ENCODE measurements at places on chromosomes 13 and 19.
A peak's percentile ranks its signal among the peaks of the same experiment; 100 is the strongest.

DNA sequence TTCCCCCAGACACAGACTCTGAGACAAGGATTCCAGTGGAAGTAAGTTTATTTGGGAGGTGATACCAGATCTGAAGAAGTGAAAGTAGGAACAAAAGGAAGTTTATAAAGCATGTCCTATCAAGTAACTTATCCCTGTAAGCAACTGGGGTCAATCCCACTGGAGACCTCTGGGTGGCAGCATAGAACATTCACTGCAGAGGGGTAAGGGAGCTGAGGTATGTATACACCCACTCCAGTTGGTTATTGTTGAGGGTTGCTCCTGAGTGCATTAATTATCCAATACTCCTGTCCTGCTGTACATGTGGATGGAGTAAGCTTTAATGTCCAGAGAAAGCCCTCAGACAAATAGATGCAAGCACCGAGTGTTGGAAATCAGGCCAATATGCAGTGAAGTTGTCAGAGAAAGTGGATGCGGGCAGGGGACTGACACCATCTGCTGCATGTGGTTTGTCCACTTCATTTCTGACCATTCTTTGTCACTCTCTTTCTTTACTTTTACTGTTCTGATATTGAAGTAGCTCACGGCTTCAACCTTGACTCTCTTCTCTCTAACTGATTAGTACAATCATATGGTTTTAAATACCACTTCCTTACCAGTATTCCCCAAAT lies 46.7 kb downstream of the NOTCH3 start:
- peak; percentile 39 for DNase-seq

- no peak for DNase-seq
Measured at GRCh38 chr19:13078897-13079541, 23.6 kb downstream of the LYL1 start.

- DNase-seq = no peak
Measured at GRCh38 chr13:25729201-25729600, 322.6 kb downstream of the SHISA2 start.

DNA sequence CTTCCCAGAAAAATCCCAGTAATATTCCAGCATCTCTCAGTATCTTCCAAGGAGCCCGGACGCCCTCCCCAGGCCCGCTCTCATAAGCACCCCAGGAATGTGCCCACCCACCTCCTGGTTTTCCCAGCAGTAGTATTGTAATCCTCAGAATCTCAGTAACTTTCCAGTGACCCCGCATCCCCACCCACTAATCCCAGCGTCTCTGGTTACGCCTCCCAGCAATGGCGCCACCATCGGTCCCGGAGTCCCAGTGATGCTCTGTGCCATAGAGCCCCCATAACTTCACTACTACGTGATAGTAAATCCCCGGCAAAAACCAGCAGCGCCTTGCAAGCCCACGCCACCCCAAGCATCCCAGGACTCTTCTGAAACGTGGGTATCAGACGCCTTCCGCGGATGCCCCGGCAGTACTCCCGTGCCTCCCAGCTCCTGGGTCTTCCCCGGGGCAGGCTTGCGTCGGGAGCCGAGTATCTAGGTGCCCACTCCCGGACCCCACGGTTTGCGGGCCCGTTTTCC lies 928 bp upstream of the PNPLA6 start:
- DNase-seq = no peak

GRCh38 chr13:105996391-105997025 lies 539.0 kb downstream of the EFNB2 start:
- DNase-seq = no peak

GRCh38 chr13:36986462-36987240 lies 12.5 kb downstream of the ALG5 start:
- no peak for DNase-seq

DNA sequence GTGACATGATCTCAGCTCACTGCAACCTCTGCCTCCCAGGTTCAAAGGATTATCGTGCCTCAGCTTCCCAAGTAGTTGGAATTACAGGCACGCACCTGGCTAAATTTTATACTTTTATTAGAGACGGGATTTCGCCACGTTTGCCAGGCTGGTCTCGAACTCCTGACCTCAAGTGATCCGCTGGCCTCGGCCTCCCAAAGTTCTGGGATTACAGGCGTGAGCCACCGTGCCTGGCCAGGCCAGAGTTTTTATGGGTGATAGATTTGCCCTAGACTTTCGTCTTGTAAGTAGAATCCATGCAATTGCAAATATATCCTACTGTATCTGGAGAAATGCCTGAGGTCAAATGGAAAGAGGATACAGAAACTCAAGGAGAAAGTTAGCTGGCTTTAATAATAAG lies 819.9 kb upstream of the SLITRK1 start:
- DNase-seq = no peak

- no peak for DNase-seq
Measured at GRCh38 chr13:108549934-108550333, 79.5 kb upstream of the MYO16 start.

- DNase-seq = no peak
Measured at GRCh38 chr19:6048348-6048747, 62.0 kb downstream of the RFX2 start.

DNA sequence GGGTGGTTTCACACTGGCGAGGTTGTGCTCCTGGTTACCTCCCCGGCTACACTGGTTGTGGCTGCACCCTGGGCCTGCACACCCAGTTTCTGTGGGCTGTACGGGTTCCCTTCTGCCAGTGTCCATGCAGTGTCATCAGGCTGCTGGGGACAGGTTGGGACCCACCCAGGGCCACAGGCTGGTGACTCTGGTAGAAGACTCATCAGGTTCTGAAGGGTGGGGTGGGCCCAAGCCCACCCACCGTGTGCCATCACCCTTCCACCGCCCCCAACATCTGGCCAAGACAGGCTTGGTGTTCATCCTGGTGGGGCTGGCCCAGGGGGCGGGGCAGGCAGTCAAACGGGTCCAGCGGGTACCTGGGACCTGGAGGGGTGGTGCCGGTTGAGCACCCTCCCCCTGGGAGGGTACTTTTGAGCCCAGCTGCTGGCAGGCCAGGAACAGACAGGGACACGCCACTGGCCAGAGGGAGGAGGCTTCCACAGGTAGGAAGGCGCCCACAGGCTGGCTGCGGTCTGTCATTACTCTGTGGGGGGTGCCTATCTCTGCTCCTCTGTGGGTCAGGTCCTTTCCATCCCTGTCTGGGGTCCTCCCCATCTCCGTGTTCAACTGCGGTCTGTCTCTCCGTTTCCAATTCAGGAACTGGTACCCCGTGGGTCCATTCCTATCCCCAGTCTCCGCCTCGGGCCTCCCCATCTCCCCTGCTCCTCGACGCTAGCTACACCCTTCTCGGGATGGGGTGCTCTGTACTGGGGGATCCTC lies at the start of gene RNF225:
RNF225 (plus strand) TSS at position 437 of the 759 bp plus-strand sequence. CDS start 434 bp downstream, outside the sequence.
- DNase-seq = no peak

DNA sequence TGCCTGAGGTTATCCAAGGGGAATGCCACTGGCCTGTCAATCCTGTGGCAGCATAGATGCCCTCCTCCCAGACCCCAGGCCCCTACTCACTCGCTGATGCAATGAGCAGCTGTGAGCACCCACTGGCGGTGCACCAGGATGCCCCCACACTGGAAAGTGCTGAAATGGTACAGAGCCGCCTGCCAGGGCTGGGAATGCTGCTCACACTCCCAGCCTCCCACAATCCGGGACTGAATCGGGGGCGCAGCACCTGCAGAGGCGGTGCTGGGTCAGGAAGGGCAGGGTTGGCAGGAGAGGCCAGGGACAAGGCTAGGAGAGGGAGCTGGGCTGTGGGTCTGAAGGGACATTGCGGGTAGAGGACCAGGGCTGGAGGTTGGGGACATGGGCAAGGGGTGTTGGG lies 2.0 kb downstream of the KLK1 start:
- no peak for DNase-seq

DNA sequence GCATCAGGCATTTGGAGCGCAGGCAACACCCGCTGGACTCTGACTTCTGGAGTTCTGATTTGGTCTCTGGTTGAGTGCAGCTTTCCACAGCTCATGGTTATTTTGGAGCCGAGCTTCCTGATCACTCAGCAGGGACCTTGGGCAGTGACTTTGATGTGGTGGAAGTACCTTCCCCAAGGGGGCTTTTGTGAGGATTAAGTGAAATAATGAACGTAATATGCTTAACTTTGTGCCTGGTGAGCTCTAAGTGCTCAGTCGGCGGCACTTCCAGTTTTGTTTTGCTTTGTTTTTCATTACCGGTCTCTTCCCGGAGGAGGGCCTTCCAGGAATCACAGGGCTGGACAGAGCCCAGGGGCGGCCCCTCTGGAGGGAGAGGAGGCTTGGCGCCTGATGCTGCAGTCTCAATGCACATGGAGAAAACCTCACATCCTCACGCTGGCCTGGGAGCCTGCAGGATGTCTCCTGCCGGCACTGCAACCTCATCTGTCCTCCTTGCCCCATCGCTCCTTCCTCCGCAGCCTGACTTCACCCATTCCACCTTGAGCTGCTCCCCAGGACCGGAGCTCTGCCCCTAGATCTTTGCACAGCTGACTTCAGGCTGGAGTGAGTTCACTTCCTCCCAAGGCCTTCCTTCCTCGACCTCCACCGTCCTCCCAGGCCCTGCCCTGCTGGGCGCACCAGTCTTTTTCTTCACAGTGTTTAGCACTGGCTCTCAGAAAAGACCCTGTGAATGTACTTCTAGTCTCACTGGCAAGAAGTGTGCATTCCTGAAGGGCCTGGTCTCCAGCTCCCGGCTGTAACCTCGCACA lies 1.5 kb downstream of the PLEKHF1 start:
- peak; percentile 60 for DNase-seq

GRCh38 chr19:58332697-58333096 lies 5.9 kb downstream of the ZSCAN22 start:
- no peak for DNase-seq

GRCh38 chr19:36497001-36497400 lies 7.6 kb upstream of the ZNF566 start:
- no peak for DNase-seq

DNA sequence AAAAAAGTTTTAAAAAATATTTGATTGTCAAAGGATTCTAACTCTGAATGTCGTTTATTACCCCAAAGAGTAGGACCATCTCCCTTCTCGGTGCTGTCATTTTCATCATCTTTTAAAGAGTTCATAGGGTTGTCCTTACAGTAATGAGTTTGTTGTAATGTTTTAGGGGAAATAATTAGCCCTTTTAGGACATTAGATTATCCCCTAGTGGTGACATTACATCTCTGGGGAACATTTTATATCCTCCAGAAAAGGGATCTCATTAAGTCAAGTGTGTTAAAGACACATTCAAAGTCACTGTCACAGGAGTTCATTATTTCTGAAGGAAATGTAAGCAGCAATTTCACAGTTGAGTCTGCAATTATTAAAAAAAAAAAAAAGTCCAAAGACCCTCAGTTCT lies 99.3 kb upstream of the GJB6 start:
- DNase-seq = no peak

GRCh38 chr19:2255982-2256685 lies at the start of gene JSRP1:
TSS of gene JSRP1 (minus strand) at chr19:2256417. CDS start at chr19:2255314, 1,103 bp downstream.
- DNase-seq = no peak

DNA sequence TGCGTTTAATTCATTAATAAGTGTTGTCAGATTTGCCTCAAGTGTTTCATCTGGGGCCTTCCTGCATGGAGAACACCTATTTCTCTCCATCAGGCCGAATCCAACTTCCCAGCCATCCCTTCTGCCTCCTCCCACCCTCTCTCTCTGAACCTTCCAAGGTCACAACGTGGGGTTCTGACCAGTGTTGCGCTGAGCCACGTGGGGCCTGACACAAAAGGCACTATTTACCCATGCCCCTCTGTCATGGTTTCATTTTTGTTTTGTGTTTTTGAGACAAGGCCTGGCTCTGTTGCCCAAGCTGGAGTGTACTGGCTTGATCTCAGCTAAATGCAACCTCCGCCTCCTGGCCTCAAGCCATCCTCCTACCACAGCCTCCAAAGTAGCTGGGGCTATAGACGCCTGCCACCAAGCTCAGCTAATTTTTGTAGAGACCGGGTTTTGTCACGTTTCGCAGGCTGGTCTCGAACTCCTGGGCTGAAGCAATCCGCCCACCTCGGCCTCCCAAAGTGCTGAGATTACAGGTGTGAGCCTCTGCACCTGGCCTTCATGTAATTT lies 8.6 kb upstream of the IRGC start:
- no peak for DNase-seq

GRCh38 chr19:55820037-55820436 lies 11.8 kb downstream of the NLRP11 start:
- no peak for DNase-seq

GRCh38 chr19:55552206-55552605 lies 6.9 kb upstream of the SBK3 start:
- no peak for DNase-seq

DNA sequence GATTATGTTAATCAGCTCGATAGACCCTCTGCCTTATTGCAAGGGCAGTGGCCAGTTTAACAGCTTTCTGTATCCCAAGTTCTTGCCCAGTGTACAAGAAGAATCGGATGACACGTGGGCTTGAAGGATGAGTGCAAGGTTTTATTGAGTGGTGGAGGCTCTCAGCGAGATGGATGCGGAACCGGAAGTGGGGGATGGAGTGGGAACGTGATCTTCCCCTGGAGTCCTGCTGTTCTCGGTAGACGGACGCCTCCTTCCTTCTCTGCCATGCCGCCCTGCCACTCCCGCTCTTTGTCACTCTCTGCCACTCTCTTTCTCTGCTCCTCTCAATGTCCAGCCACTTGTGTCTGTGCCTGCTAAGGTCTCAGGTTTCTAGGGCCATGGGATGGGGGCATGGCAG lies 21.0 kb downstream of the RFXAP start:
- DNase-seq = no peak

GRCh38 chr19:45643024-45643926 lies 4.1 kb upstream of the EML2 start:
- DNase-seq = peak; percentile 70

- DNase-seq = no peak
Measured at GRCh38 chr13:96533408-96533807, 443.5 kb downstream of the HS6ST3 start.

DNA sequence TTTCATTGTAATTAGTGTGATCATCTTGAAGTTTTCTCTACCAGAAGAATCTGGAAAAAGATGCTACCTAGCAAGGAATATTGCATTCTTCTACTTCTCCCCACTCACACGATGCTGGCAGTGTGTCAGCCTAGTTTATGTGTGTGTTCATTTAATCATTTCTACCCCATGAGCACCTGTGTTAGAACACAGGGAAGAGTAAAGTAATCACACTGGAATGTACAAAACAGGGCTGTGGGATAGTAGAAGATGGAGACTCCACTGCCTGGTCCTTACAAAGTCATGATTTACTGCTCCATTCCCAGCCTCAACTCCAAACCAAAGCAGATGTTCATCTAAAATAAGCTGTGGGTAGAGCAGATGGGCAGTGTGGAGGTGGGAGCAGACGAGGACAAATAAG lies 47.7 kb upstream of the RGCC start:
- DNase-seq = no peak

DNA sequence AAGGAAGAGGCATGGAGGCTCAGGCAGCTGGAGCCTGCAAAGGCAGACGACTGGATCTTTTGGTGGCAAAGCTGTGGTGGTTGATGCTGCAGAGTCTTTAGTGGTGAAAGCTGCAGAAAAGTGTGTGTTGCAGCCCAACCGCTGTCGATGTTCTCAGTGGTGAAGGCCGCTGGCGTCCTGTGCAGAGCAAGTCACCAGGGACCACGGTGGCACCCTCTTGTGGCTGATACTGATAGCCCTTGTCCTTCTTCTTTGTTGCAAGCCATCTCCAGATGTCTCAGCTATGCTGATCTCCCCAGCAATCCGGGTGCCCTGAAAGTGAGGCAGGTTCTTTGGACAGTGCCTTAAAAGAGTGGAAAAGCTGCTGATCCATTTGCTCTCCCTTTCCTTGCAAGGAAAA lies 610.9 kb upstream of the PCDH9 start:
- no peak for DNase-seq

GRCh38 chr19:50799547-50799851 lies 9.3 kb downstream of the ACP4 start:
- no peak for DNase-seq

GRCh38 chr13:83955011-83955410 lies 72.7 kb upstream of the SLITRK1 start:
- no peak for DNase-seq

- DNase-seq = no peak
Measured at GRCh38 chr13:80074143-80074752, 266.7 kb downstream of the SPRY2 start.

GRCh38 chr19:41220811-41221210 lies 1.8 kb downstream of the AXL start:
- no peak for DNase-seq
